ENCODE measurements at places on chromosomes 3 and 15. TPM values are rescaled to one million over a fixed set of nuclear protein-coding genes. Genes with fewer than 3 reads are reported as not detected.

IL17RD gene
- 0.36 TPM for total RNA-seq

PPP1R14D gene
- total RNA-seq = not detected

SENP8 gene
- total RNA-seq = 4.6 TPM

KIF7 gene
- total RNA-seq = not detected

GOLGA8G gene
- not detected for total RNA-seq

ROBO1 gene
- not detected for total RNA-seq

ECE2 gene
- total RNA-seq = not detected

C3orf52 gene
- total RNA-seq = 11.2 TPM

CD276 gene
- not detected for total RNA-seq

ATP8B4 gene
- total RNA-seq = not detected

CHST13 gene
- not detected for total RNA-seq

GP9 gene
- not detected for total RNA-seq

FES gene
- total RNA-seq = 3.0 TPM

GPR156 gene
- total RNA-seq = 0.13 TPM

SLC28A1 gene
- total RNA-seq = not detected

XCR1 gene
- total RNA-seq = not detected

ENTPD3 gene
- total RNA-seq = not detected

ARPIN gene
- total RNA-seq = not detected

BTLA gene
- total RNA-seq = 7.6 TPM

GOLGA6L7 gene
- not detected for total RNA-seq

SLC7A14 gene
- not detected for total RNA-seq

MOBP gene
- total RNA-seq = not detected

BMF gene
- 11.1 TPM for total RNA-seq

SUSD5 gene
- not detected for total RNA-seq

CFAP91 gene
- total RNA-seq = not detected

SLC12A1 gene
- not detected for total RNA-seq

SERPINI2 gene
- total RNA-seq = not detected

PLSCR5 gene
- total RNA-seq = not detected

IFRD2 gene
- total RNA-seq = 97.3 TPM

RETNLB gene
- total RNA-seq = not detected

RTP3 gene
- total RNA-seq = 0.37 TPM

CCDC9B gene
- total RNA-seq = 1.4 TPM

SGO1 gene
- 38.8 TPM for total RNA-seq

LYZL4 gene
- not detected for total RNA-seq

IL20RB gene
- total RNA-seq = 3.1 TPM

CYP11A1 gene
- total RNA-seq = not detected

ITGA11 gene
- total RNA-seq = not detected

GOLGA8S gene
- total RNA-seq = 0.09 TPM

OR5AC2 gene
- total RNA-seq = not detected

PRSS50 gene
- total RNA-seq = not detected

SLC24A5 gene
- total RNA-seq = not detected

Measured in OCI-LY7 (cell line).